Cardiac septum (tissue), 1 donor: ENCODE measurements at places on chromosomes 7 and 10. TPM values are rescaled to one million over a fixed set of nuclear protein-coding genes. Genes with fewer than 3 reads are reported as not detected.
A peak's percentile ranks its signal among the peaks of the same experiment; 100 is the strongest.

The CLEC2L gene
- total RNA-seq, result not detected

The SPDYE2 gene
- total RNA-seq, result not detected

The GLUD1 gene
- total RNA-seq, result 118 TPM

- no peak for DNase-seq
Observed at GRCh38 chr7:40165216-40165615, 30.4 kb downstream of the SUGCT start.

- no peak for DNase-seq
Observed at GRCh38 chr10:46299536-46300369, 13.0 kb downstream of the ANTXRL start.

DNA sequence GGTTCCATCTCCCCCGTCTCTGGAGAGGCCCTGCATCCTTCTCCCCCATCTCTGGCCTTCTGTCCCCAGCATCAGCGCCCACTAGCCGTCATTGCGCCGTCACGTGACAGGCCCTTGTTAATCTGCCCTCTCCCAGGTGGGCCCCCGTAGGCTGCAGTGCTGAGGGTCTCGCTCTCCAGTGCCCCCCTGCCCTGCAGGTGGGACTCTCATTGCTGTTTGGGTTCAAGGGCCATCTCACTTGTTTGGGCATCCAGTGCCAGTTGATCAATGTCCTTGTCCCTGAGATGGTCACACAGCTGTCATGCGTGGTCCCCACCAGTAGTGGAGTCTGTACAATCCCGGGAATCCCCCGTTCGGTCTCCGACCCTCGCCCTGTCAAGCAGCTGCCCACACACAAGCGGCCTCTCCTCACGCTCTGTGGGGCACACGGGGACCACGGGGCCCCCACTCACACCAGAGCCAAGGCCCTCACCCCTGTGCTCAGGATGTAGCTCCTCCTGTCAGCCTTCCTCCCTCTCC lies 114.0 kb downstream of the INPP5A start:
- DNase-seq, result peak; percentile 68

GRCh38 chr7:78845155-78845554 lies 608.3 kb downstream of the MAGI2 start:
- no peak for DNase-seq

DNA sequence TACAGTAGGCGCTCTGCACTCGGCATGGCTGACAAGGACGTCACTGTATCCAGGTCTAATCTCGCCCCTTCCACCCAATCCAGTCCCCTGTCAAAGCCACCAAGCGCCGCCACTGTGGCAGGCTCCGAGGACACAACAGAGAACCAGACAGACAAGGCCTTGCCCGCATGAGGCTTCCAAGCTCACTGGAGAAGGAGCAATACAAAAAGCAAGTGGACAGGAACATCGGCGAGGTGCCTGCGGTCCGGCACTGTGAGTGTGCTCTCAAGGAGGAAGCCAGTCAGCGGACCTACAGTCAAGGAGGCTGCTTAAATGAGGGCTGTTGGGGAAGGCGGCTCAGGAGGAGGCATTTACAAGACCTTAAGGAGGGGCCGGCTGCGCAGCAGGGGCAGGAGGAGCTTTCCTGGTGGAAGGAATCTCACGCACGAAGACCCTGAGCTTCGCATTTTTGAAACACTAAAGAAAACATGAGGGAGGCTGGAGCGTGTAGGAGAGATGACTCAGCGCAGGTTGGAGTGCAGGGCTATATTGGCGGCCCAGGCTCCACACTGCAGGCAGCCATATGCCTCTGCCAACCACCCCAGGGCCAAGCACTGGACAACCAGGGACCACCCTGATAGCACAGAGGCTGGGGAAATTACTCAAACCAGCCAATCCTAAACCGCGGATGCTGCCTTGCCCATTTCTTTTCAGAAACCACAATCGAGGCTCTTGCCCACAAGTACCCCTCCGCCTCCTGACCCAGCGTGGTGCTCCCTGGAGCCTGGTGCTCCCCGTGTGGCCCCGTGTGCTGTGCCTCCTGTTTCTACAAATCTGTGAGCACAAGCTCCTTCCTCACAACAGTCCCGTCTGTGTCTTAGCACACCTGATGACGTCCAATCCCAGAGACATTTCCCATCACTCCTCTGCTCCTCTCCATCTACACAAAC lies 28.9 kb downstream of the GNA12 start:
- no peak for DNase-seq

- DNase-seq, result no peak
Observed at GRCh38 chr10:34372509-34372908, 442.6 kb downstream of the PARD3 start.

DNA sequence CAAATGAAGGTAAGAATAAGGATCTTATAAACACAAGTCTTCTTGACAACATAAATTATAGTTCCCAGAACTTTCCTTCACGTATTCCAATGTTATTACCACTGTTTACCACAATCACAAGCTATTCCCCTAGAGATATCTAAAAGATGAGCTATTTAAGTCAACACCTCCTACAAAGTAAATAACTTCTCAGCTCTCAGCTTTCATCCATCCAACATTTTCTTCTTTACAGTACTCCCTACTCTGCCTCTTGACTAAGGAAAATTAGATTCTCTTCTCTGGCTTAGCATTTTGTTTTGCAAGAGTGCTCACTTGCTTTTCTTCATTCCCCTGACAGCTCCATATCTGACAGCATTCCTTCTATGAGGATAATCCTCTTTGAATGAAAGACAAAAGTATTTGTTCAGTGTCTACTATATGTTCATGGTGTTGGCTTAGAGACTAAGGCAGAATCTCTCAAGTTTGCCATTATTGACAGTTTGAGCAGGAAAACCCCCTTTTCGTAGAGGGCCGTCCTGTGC lies 93.0 kb upstream of the IL6 start:
- no peak for DNase-seq

- no peak for DNase-seq
Observed at GRCh38 chr7:20240080-20240926, 23.1 kb upstream of the MACC1 start.

- no peak for DNase-seq
Observed at GRCh38 chr7:103793614-103794013, 195.8 kb downstream of the RELN start.

- DNase-seq, result no peak
Observed at GRCh38 chr7:86958380-86958779, 101.1 kb downstream of the ELAPOR2 start.

- DNase-seq, result no peak
Observed at GRCh38 chr7:17434841-17435692, 136.6 kb downstream of the AHR start.

- DNase-seq, result no peak
Observed at GRCh38 chr7:117565226-117565625, 85.4 kb downstream of the CFTR start.

GRCh38 chr10:5679606-5680005 lies 5.0 kb upstream of the TASOR2 start:
- DNase-seq, result no peak

DNA sequence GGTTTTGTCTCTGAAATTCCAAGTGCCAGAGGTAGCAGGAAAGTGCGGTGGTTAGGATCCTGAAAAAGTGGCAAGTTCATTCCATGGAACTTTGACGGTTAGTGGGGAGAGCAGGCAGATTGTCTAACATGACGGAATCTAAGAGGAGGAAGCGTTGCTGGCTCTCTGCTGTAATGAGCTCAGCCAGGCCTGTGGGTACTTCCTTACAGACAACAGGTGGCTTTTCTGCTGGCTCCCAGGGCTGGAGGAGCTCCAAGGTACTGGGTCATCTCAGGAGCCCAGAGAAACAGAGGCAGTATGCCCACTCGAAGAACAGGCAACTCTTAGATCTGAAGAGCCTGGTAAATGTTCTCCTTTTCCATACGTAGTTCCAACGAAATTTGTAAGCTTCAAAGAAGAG lies 3.1 kb upstream of the AIFM2 start:
- DNase-seq, result no peak

DNA sequence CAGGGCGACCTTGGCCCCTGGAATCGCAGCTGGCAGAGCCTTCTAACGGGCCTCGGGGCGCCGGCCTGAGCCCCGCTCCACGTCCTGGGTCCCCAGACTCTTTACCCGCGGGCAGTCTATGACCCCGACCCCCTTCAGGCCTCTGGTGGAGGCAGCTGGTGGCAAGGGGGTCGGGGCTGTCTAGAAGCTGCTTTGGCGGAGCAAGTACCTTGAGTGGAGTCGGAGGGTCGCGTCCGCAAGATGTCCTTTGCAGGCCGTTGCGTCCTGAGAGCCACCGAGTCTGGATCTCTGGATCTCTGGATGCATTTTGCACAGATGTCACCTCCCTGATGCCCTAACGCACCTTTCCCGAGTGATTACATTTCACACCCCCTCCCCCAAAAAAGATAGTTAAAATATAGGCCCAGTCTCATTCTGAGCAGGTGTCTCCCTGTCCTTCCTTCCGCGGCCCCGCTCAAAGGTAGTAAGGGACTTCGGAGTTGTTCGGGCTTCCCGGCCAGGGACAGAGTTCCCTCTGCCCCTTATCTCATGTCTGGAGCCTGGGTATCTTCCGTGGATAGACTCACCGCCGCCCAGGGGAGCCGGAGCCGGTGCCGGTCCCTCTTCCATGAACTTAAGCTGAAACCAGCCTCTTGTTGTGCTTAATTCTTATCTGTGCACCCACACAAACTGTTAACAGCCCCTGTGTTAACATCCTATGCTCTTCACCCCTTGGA lies 457 bp downstream of the ACADSB start:
- no peak for DNase-seq

GRCh38 chr10:59287587-59288255 lies 74.6 kb downstream of the FAM13C start:
- DNase-seq, result no peak

GRCh38 chr10:85513436-85513835 lies 853.2 kb downstream of the GRID1 start:
- DNase-seq, result no peak

GRCh38 chr7:44824894-44825526 lies 22.9 kb downstream of the H2AZ2 start:
- peak; percentile 27 for DNase-seq

DNA sequence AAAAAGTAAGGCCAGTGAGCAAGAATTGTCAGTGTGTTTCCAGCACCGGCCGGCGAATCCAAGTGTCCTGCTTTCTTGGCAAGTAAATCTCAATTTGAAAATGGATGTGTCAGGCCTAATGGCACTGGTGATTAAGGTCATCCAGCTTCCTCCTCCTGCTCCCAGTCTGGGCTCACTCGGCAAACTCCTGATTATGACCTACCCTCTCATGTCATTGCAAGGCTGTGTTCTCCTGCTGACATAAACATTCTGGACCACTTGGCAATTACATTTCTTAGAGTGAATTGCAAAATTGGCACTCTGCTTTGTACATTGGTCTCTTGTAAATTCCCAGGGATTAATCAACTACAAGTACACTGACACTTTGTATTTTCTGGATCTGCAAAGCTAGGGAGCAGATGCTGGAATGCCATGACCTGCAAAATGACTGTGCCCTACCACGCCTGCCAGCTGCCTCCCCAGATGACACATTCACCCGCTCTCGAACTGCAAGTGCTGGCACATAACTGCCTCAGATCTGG lies 473.8 kb downstream of the KIF20B start:
- DNase-seq, result no peak

- no peak for DNase-seq
Observed at GRCh38 chr10:87547734-87548311, 43.1 kb downstream of the MINPP1 start.
